NCI-H524 (cell line): ENCODE measurements at places on chromosomes 6 and 20.
A peak's percentile ranks its signal among the peaks of the same experiment; 100 is the strongest.

GRCh38 chr20:32362901-32363364, 4.8 kb downstream of the ASXL1 start:
- DNase-seq = no peak

GRCh38 chr6:80728830-80729229, 622.4 kb downstream of the BCKDHB start:
- no peak for DNase-seq

- DNase-seq = no peak
These were observed 81.6 kb upstream of the PREP start for GRCh38 chr6:105484238-105485161.

- peak; percentile 70 for DNase-seq
These were observed 68.4 kb upstream of the RBM24 start for GRCh38 chr6:17212546-17213371.

- DNase-seq = no peak
These were observed 63.0 kb upstream of the TXNDC5 start for GRCh38 chr6:7973584-7973983.

DNA sequence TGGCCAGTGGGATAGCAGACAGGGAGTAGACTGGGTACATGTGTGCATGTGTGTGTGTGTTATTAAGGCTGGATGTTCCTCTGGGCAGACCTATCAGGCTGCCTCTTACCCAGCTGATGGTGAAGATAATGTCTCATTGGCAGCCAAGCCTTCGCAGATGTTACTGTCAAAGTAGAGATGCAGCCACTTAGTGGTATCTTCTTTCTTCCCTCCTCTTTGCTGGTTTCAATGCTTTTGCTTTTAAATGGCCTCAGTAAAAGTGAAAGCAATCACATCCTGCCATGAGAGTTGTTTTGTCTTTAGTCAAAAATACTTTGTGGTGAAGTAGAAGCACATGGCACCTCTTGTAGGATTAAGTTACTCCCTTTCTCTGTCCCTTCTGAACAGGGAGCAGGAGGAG, 57.5 kb downstream of the SNRNP48 start:
- DNase-seq = no peak

- DNase-seq = peak; percentile 46
These were observed 18.8 kb downstream of the PLCB4 start for GRCh38 chr20:9087531-9088217.

GRCh38 chr20:44518248-44518647, 3.6 kb downstream of the SERINC3 start:
- DNase-seq = no peak

DNA sequence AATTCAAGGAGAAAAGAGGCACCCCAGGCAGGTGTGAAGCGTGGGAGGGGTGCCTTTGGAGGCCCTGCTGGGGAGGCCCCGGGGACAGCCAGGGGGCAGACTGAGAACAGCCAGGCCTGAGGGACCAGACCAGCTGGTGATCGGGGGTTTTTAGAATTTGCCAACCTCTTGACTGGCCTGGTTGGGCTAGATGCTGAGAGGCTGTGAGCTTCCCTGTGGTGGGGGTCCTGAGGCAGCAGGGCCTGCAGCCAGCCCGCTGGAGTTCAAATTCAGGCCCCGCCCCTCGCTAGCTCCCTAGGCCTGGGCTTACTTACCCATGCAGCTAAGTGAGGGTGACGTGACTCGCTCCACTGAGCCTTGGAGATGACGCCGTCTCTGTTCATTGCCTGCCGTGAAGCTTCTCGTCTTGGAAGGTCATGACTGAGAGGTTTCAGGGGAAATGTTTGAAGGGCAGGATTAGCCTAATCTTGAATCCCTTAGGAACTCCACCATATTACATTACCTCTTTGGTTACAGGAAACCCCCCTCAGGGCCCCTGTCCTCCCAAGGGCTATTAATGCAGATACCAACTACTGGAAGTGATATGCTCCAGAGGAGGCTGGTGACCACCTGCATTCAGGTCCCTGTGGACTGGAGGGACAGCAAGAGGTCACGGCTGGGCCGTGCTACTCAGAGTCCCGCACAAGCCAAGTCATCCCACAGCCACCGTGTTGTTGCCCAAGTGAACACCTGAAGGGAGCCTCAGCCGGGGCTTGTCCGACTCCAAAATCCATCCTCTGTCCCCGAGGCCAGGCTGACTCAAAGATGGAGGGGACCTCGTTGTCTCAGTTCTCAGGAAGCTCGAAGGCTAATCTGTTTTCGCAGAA, 73.9 kb upstream of the DUSP22 start:
- peak; percentile 15 for DNase-seq

DNA sequence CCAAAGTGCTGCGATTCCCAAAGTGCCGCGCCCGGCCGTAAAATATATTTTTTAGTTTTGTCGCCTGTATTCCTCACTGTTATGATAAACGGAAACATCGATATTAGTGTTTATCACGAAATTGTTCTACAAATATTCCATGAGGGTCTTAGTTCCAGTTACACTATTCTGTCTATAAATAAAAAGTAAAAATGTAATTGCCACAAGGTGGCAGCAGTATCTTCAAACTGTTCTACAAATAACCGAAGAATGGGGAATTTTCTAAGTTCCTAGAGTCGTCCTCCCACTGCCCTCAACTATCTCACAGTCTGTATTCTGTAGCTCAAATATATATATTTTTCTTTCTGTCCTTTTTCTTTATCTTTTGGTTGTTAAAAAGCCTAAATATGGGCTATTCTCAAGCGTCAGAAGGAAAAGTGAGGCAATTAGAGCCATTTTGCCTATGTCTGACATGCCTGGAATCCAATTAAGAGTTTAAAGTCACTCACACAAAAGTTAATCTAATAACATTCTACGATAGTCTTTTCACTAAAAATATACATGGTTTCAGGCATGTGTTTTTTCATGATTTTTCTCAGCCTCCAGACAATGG, 14.2 kb upstream of the FAM162B start:
- peak; percentile 47 for DNase-seq

DNA sequence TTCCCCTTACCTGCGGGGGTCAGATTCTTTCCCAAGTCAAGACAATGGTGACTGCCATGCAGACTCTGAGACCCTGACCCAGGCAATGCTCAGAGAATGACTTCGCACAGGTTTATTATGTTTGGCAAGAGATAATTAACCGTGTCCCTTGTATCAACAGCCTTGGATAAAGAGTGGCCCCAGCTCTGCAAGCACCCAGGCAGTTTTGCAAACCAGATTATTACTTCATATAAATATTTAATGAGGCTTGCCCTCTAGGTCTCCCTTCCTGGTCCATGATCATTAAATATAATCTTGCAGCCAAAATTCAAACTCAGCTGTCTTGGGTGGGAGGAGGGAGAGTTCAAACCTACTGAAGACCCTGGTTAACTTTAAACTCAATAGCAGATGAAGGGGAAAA, 156.5 kb downstream of the ANKRD60 start:
- no peak for DNase-seq

DNA sequence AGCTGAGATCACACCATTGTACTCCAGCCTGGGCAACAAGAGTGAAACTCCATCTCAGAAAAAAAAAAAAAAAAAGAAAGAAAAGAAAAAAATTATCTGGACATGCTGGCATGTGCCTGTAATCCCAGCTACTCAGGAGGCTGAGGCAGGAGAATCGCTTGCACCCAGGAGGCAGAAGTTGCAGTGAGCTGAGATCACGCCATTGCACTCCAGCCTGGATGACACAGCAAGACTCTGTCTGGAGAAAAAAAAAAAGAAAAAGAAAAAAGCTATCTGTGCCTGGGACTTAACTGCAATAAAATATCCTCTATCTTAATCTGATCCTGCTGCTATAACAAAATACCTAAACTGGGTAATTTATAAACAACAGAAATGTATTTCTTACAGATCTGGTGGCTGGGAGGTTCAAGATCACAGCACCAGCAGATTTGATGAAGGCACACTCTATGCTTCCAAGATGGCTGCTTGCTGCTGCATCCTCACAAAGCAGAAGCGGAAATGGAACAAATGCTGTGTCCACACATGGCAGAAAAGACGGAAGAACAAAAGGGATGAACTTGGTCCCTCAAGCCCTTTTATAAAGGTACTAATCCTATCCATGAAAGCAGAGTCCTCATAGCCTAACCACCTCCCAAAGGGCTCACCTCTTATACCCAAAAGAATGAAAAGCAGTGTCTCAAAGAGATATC, 273.3 kb upstream of the JARID2 start:
- no peak for DNase-seq

DNA sequence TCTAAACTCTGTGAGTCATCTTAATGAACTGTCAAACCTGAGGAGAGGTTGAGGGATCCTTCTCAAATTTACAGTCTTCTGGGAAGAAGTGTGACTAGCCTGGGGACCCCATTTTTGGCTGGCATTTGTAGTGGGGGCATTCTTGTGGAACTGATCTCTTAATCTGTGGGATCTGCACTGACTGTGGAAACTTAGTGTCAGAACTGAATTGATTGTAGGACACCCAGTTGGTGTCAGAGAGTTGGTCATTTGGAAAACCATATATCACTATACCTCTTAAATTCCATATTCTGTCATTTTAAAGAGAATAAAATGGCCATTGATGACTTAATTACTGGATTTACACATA, 48.3 kb downstream of the LAMA4 start:
- no peak for DNase-seq

DNA sequence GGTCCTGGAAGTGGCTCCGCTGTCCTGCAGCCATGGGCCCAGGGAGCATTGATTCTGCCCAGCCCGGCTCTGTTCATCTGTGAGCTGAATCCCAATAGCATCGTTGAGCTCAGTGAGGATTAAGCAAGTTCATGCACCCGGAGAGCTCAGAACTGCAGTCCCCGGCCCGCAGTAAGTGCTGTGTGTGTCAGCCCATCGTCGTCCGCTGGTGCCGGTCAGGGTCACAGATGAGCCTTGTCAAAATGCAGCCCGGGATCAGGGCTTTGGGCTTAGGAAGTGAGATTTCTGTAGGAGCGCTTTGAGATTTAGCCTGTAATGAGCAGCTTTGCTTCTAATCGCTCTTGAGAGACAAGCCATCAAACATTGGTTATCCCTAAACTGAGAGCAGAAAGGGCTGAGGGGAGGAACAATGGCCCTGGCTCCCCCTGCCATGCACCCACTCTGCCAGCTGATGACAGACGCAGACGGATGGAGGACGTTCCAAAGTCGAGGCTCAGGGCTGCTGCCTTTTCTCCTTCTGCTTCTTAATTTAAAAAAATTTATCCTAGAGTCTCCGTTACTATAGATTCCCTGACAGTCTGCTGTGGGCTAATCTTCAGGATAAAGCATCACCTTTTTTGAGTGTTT, 25.6 kb upstream of the SULF2 start:
- DNase-seq = peak; percentile 53

GRCh38 chr20:7695635-7696034, 244.6 kb downstream of the HAO1 start:
- DNase-seq = no peak

DNA sequence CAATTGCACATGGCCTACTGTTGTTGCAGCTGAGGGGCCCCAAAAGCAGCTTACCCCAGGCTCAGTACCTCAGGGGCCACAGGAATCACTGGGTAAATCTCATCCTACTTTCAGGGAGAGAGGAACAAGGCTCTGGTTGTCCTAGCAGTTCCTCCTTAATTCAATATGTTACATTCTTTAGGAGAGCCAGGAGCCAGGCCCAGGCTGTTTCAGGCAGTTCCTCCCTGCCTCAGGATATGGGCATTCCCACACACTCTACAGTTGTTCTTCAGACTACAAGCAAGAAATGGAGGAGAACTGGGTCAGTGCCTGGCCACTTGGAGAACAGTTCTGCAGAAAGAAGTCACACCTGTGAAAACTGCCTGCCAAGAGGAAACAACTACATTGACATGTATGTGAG, 9.6 kb upstream of the BTN3A2 start:
- DNase-seq = no peak

DNA sequence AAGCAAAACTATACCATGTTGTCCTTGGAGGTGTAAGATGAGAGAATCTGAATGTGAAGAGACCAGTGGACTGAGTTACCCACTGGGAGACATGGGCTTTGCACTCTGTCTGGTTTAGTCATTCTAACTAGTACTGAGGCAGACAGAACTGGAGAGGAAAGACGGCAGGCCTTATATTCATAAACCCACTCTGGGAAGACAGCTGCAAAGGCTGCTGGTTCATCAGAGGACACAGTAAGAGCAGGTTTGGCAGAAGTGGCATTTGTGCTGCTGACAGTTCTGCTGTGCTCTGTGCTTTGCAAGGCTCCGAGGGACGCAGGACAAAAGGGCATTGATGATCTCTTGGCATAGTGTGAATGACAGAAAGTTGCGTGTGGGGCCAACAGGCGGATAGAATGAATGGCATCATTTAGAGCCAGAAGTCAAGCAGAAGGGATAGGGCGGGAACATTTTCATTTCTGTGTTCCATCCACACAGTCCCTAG, 142.3 kb upstream of the TENT5A start:
- no peak for DNase-seq

GRCh38 chr6:3987053-3987452, 91.9 kb downstream of the FAM217A start:
- DNase-seq = no peak

DNA sequence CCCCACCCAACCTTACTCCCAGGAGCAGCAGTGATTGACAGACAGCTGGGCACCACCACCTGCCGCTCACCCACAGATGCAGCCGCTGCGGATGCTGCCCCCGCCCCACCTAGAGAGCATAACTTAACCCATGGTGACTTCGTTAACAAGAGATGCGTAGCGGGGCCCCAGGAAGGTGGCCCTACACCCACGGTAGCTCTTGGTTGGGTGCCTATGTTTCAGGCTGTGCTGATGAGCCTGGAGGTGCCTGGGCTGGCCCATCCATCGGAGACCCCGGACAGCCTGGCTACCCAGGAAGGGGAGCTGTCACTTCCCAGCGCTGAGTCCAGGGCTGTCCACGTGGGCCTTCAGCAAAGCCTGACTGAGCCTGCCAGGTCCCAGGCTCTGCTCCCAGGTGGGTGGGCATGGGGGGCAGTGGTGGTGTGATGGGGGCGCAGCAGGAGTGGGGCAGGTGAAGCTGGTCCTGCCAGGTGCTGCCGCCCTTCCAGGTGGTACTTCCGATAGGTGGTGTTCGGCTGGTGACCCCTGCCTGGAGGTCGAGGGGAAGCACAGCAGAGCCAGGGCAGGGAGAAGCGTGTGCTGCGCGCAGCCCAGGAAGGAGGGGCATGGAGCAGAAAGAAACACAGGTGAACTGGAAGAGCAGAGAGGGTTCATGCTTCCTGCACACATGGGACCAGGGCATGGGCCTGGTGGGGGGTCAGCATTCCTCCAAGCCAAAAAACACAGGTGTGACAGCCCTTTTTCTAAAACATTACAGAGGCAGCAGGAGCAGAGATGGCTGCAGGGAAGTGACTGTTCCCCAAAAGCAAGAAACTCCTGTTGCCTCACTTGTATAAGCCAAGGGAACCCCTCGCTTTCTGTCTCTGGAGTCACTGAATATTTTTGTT, 56.9 kb downstream of the SYNJ2 start:
- DNase-seq = no peak

- no peak for DNase-seq
These were observed 50.1 kb downstream of the CTCFL start for GRCh38 chr20:57474816-57475215.

DNA sequence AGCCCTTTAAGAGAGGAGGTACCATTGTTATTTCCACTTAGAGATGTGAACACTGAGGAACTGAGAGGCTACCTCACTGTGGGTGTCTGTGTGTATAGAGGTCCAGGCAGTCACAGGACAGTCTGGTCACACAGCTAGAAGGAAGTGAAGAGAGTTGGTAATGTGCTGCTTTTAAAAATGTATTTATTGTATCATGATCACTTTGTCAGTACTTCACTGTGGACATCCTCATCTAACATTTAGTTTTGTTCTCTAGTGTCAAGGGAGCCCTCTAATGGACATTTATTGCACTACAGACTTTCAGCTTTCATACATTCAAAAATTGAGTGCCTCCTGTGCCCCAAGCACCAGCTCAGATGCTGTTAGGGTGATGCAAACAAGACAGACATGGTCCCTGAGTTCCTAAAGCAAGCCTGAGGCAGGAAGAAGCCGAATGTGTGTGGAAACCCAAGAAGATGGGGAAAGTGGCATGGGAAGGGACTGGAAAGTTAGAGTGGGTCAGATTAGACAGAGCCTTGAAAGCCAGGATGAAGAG, 123.0 kb downstream of the SLC16A10 start:
- DNase-seq = peak; percentile 60
